Ovary (tissue), 10 donors: ENCODE measurements at places on chromosomes 1 and 21.
A peak's percentile ranks its signal among the peaks of the same experiment; 100 is the strongest.

DNA sequence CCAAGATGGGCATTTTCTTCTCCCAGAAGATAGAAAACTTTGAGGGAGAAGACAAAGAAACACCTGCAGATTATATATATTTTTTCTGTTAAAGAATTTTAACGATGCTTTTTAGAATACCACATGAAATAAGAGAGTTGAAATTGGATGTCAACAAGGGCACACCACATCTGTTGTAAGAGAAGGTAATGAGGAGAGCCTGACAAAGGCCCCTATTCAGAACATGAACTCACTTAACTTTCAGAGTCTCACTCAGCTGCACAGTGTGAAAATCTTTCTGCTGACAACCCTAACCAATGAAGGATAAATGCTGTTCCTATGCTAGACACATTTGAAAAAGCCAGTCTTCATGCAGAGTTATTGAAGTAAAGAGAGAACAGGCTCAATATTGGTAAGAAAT is 7.3 kb downstream of the KRTAP22-2 start:
- DNase-seq, result no peak

DNA sequence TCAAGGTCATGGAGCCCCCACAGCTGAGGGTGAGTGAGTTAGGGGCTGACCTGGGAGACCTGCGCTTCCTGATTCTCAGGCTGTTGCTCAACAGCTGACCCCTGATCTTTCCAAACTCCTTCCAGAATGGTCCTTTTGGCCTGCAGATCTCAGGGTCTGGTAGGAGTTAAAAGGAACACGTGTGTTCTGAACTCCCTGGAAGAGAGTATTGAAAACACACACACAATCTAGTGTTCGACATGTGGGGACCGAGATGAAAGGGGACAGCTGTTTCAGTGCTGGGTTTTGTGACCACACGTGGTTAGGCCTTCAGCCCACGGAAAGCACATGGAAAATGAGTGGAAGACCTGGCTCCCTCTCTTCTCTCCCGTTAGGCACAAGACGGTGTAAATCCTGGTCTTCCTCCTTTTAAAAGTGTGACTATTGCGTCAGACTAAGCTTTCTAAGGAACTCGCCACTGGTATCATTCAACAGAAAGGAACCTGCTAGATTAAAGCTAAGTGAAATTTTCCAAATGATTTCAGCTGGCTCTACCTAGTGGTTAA is 49.6 kb downstream of the RUNX1 start:
- no peak for DNase-seq

- no peak for DNase-seq
Observed at GRCh38 chr1:158153179-158153578, 27.5 kb upstream of the CD1D start.

DNA sequence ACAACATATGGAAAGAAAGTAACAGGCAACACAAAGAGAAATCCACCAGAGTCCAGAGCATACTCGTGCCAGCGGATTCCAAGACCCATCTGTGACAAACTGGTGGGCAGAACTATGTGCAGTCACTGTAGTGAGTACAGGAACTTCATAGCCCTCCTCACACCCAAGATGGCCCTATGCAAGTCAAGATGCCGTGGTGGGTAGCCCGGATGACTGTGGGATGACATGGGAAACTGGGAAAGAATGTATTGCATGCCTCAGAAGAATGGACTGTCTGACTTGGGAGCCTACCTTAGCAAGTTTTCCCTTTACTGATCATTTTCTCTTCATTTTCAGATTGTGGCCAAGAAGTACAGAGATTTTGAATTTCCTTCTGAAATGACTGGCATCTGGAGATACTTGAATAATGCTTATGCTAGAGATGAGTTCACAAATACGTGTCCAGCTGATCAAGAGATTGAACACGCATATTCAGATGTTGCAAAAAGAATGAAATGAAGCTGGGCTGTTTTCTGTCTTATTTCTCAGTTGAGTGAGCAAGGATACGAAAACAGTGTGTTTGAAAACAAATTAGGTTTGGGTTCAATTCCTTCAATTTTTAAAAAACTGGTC is 47.3 kb downstream of the CLIC6 start:
- no peak for DNase-seq

DNA sequence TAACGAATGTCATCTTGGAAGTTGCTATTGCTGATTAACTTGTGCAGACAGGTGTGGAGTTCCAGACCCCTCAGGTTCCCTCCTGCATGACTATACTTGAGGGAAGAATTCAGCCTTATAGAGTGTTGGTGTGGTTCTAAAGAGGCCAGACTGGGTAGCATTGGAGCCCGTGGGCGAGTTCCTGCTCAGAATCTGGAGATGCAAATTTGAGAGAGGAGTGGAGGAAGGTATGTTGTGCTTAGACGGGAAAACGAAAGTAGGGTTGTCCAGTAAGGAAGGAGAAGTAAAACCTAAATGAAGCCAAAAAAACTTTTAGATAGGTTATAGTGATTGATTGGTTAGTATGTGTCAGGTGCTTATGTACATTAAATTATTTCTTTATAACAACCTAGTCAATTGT is 79.2 kb downstream of the ZNF326 start:
- DNase-seq, result no peak

DNA sequence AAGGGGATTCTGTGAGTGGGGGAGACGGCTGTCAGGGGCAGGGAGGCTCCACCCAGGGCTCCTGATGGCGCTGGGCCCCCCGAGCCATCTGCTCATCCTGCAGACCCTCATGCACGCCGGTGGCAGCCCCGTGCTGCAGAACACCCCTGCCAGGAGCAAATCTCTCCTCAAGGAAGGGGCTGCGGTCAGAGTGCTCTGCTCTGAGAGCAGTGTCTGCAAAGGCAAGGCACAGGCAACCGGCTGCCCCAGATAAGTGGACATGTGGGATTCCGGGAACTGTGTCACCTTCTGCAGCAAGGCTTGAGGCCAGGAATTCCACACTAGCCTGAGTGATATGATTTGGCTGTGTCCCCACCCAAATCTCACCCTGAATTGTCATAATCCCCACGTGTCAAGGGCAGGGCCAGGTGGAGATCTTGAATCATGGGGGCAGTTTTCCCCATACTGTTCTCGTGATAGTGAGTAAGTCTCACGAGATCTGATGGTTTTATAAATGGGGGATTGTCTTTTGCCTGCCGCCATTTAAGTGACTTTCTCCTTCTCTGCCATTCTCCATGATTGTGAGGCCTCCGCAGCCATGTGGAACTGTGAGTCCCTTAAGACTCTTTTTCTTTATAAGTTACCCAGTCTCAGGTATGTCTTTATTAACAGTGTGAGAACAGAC is 101.0 kb downstream of the PDE9A start:
- no peak for DNase-seq

- no peak for DNase-seq
Observed at GRCh38 chr1:47229031-47229885, 2.8 kb downstream of the TAL1 start.

DNA sequence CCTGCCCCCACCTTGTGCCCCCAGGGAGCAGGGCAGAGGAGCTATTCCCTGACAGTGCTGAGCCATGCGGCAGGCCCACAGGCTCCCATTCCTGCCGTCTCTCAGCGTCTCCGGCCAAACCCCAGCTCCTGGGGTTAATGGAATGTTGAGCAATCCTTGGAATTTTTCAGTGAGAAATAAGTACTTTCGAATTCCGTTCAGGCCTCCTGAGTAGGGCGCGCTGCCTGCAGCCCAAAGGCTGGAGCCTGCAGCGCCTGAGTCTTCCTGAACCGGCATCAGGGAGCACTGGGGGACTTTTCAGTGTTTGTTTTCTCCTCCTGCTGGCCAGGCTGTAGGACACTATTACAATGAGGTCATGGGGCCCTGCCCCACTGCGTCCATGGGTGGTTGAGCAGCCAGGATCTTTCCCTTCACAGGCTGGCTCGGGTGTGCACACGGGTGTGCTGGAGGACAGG is 33.3 kb upstream of the CSF1 start:
- DNase-seq, result peak; percentile 71

DNA sequence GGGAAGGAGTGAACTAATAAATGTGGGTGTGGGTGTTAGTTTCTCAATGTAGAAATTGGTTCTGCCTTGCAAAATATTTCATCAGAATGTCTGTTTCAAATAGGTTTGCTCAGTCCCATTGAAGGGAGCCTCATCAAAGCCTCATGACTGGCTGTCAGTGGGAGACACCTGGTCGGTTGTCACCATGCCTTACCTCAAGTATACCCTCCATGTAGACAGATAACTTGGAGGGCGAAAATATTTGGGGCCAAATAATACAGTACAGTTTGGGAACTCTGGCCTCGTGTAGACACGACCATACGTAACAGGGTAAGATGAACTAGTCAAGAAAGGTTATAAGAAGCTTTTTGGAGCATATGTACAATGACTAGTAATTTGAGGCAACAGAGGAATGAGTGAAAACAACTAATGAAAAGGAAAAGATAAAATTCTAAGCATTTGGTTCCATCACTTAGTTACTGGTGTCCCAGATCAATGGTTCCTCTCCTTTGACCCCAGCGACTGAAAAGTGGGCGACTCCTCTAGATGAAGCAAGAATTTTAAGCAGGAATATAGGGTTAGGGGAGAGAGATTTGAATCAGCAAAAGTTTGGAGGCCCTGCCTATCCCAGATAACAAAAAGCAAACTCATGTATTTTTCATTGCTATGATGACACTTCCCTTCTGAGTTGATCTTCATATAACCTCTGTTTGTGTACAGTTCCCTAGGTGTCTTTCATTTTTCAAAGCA is 163.9 kb downstream of the LRRC40 start:
- no peak for DNase-seq

GRCh38 chr1:192879406-192879805 is 70.6 kb downstream of the RGS2 start:
- no peak for DNase-seq

DNA sequence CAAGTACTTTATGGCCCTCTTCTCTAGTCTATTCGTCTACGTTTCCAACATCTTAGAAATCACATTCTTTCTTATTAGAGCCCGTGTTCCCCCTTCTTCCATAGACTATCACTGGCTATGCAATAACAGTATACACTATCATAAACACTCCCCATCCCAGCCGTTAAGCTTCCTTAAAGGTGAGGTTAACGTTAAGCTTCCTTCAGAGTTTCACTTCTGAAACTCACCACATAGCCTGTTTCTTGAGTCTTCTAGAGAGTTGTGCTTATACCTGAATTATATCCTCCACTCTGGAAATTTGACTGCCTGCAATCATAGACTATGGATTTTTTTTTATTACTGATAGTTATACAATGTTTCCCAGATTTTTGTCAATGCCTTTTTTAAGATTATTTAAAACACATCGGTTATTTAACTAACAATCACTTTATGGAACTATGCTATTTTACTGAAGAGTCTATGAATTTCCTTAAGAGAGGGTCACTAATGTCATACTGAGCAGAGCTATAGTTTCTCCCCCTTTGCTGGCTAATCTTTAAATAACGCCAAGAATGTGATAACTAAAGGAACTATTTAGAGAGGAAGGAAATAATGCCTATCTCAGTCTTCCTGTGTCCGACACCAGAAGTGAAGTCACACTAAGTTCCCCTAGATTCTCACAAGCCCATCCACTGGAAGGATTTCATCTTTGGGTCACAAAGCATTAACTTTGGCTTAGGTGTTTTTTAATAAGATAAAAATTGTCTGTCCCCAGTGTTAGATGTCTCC is 16.8 kb downstream of the FCER1A start:
- no peak for DNase-seq

GRCh38 chr1:15902882-15903281 is 55.4 kb downstream of the SPEN start:
- no peak for DNase-seq

- no peak for DNase-seq
Observed at GRCh38 chr21:29230551-29231261, 68.0 kb upstream of the BACH1 start.

DNA sequence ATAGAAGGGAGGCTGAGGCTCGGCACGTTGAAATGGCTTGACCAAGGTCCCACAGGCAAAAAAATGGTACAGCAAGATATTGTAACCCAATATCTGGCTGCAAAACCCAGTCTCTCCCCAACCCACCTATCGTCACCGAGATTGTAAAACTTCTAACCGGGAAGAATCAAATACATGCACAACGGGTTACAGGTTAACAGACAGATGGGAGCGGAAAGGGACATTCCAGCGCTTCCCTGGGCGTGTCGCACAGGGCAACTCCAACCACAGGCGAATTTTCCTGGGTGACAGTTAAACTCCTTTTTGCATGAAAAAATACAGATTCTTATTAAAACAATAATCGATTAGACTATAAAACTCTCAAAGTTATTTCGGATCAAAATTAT is 31.8 kb upstream of the JUN start:
- DNase-seq, result no peak

DNA sequence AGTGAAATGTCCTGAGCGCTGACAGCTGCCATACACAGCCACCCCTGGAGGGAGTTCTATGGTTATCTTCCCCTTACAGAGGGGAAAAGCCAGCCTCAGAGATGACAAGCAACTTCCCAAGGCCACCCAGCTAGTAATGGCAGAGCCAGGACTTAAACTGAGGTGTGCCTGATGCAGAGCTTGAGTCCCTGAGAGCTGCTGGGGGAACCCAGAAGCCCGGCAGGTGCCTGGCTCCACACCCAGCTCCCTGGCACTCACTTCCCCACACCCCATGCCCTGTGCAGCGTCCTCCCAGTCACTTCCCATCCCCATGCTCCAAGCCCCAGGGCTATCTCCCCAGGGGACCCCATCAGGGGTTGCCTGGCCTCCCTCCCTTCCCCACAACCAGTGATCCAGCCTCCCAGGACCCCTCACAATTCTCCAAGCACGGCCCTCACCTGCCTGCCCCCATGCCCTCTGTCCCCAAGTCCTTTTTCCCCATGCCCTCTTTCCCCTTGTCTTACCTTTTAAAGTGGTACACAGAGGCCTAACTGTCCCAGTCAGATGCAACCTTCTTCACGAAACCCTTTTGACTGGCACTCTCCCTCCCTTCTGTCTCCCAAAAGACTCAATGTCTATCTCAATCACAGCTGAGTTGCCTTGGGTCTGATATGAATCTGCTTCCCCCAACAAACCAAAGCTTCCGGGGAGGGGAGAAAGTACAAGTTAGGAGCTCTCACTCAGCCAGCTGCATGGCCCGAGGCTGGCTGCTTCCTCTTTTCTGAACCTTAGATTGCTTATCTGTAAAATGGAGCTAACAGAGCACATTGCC is 39.8 kb upstream of the LRP8 start:
- DNase-seq, result no peak

GRCh38 chr1:204341380-204341779 is 18.3 kb downstream of the PLEKHA6 start:
- no peak for DNase-seq

GRCh38 chr1:154802982-154803920 is 66.8 kb downstream of the KCNN3 start:
- DNase-seq, result no peak

- no peak for DNase-seq
Observed at GRCh38 chr1:113835686-113836290, 23.5 kb upstream of the RSBN1 start.
